Fibroblast of lung (primary cell): ENCODE measurements at places on chromosomes 3 and 15. TPM values are rescaled to one million over a fixed set of nuclear protein-coding genes. Genes with fewer than 3 reads are reported as not detected.

The SERINC4 gene
- total RNA-seq: under 0.01 and 0.17 TPM in 2 replicates

DNA sequence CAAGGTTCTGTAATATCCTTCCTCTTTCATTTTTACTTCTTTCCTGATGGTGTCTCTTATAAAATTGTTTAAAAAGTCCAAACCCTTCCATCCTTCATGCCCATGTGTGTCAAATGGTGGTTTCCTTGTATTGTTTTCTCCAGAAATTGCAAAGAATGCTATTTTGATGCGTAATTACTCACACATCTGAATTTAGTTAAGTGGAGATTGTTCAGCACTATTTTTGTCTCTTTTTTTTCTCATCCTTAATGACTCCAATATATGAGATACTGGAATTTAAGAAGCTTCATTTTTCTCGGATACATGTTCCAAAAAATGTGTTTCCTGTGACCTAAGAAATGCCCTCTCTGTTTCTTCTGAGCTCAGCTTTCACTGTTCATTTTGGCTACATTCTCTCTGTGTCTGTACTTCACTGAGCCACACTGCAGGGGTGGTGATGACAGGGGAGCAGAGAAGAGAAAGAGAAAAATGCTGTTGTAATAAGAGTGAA lies 799.8 kb downstream of the DIPK2A start:
- DNase-seq: no peak

The LRRC3B gene
- not detected in 2 replicates for total RNA-seq

The PLIN1 gene
- total RNA-seq: 0.50 and 0.51 TPM in 2 replicates

GRCh38 chr3:2937055-2937454 lies 173.1 kb downstream of the IL5RA start:
- no peak for DNase-seq

The ILDR1 gene
- not detected in 2 replicates for total RNA-seq

The MESP1 gene
- total RNA-seq: 0.26 and 1.3 TPM in 2 replicates
